ENCODE measurements at places on chromosomes 1 and 21.

- DNase-seq = peak; percentile 26
Observed at GRCh38 chr1:157154291-157154690, 16.1 kb upstream of the ETV3 start.

DNA sequence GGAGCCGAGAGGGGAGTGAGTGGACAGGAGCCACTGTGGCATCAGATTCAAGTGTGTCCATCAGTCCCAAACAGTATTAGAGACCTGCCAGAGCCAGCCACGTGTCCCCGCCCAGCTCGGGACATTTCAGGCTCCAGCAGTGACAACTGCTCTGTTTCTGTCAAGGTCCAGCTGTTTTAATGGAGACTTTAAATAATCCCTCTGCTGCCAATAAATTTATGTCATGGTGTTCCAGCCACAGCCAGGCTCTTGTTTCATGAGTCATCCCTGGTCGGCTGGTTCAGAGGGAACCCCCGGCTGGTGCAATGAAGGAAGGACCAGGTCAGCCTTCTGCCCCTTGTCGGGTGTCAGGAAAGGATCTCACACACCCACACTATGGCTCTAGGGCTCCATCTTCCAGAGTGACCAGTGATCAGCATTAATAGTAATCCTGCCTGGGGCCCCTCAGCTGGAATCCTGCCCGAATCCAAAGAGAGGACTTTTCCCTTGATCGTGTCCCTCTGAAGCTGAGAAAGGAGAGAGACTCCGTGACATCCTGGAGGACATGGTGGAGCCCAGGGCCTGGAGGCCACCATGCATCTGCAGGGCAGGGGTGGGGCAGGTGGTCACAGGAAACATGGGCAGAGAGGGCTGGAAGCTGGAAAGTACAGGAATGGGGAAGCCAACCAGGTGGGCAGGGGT is 197.3 kb downstream of the MATN1 start:
- no peak for DNase-seq

- DNase-seq = peak; percentile 70
Observed at GRCh38 chr1:76901158-76901767, 34.0 kb downstream of the ST6GALNAC5 start.

DNA sequence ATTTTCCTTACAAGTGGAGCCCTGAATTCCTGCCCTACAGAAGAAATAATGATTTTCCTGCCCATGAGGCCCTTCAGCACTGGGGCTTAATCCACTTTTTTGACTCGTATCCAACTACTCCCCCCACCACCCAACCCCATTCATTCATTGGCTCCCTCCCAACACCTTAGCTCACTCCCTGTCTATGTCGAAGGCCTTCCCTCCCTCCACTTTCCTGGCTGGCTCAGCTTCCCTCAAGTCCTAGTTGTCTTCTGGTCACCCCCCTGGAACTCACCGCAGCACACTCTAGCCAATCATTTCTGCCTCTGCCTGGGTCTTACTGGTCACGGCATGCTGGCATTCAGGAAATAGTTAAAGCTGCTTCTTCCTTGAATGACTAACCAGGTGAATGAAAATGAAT is 118.9 kb downstream of the PGBD5 start:
- no peak for DNase-seq

- no peak for DNase-seq
Observed at GRCh38 chr21:28018213-28018612, 974.5 kb downstream of the LTN1 start.

DNA sequence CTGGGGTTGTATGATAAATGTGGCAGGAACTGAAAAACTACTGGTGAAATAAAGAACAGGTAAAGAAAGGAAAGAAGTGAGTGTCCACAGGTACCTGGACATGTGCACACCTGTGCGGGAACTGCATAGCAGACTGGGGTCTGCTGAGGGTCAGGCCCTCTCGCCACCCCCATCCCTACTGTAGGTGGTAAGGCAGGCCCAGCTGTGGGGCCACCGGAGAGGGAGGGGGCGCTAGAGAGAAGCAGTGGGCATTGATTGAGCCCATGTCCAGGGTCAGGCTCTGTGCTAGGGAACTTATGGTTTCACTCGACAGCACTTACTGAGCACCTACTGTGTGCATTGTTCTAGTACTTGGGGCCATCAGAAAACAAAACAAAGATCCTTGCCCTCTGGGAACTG is 400.5 kb downstream of the MATN1 start:
- no peak for DNase-seq

DNA sequence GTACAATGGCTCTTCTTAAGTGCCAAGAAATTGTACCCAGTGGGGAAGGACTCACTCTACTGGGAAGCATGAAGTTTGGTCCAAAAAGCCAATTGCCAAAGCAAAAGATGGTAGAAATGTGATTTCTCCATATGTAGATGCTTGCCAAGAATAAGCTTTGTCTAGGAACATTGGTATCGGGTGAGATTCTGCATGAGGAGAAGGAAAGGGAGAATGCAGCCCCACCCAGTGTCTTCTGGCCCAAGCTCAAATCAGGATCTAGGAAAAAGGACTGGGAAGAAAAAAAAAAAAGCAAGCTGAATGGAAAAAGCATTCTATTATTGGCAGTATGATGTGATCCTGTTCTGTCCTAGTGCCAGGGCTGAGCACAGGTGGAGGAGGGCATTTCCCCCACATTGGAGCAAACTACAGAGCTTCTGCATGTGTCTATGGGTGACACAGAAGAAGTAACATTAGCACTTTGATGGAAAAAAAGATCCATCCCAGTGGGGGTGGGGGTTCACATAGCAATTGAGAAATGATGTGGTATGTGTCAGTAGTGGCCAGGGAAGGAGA is 226.6 kb downstream of the KCNH1 start:
- no peak for DNase-seq

GRCh38 chr1:18641005-18641941 is 10.6 kb downstream of the PAX7 start:
- DNase-seq = peak; percentile 40

DNA sequence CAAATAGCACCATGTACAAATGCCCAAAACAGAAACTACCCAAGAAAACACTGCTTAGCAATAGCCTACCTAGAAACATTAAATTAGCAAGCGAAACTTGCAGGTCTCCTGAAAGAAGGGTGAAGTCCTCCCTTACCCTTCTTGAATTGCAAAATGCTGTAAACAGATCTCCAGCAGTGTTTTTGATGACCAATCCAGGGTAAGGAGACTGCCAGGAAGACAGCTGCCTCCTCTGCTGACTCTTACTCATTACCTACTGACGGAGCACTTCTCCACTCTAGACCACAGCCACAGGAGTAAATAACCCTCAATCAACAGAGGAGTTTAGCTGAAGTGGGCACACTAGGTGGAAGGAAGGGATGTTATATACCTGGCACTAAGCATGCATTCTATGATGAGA is 32.2 kb upstream of the GADD45A start:
- DNase-seq = no peak

DNA sequence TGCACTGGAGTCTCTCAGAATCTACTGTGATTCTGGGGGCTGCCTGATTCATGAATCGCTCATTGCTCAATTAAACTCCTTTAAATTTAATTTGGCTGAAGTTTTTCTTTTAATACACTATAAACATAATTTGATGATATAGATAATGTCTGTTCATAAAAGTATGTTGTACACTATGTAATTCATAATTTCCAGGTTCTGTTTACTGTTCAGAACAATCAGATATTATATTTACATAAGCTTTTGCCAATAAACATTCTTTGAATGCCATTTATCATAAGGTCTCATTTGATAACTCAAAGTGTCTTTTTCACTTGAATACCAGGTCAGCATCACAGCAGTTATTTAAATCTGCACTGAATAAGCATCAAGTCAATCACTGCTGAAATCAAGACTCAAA is 39.6 kb downstream of the PIGK start:
- no peak for DNase-seq

GRCh38 chr1:63615768-63616420 is 22.7 kb downstream of the PGM1 start:
- peak; percentile 81 for DNase-seq

DNA sequence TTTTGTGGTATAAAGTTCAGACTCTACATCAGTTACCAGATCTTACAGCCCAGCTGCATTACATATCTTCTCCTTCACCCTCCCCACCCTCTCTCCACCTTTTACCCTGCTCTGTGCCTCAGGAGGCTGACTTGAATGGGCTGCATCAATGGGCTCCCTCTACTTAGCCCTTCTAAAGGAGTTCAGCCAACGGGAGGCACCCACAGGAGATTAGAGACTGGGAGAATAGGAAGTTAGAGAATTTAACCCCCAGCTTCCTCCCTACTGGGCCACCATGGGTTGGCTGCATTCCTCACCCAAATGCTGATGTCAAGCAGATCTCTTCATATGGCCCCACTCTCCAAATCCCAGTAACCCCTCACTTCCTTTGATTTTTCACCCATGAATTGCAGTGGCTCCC is 17.1 kb upstream of the DUSP23 start:
- DNase-seq = no peak

- no peak for DNase-seq
Observed at GRCh38 chr1:85451236-85451830, 13.6 kb downstream of the DDAH1 start.

- DNase-seq = no peak
Observed at GRCh38 chr1:39381839-39382238, 109.6 kb upstream of the BMP8A start.

- no peak for DNase-seq
Observed at GRCh38 chr1:55928576-55928975, 650.8 kb downstream of the PLPP3 start.

DNA sequence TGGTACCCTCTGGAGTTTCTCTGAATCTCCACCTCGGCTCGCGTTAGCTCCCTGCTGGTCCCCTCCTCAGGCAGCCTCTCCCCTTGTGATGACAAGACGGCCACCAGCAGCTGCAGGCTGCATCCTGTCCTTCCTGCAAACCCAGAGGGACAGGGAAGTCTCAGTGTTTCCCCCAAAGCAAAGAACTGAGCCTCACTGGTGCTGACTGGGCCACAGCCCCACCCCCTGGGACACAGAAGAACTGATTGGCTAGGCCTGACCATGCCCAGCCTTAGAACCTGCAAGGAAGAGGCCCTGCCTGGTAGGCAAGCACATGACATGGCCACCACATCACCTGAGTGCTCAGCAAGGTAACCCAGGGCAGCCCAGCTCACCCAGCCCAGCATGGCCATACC is 34.6 kb downstream of the TMEM51 start:
- DNase-seq = no peak

DNA sequence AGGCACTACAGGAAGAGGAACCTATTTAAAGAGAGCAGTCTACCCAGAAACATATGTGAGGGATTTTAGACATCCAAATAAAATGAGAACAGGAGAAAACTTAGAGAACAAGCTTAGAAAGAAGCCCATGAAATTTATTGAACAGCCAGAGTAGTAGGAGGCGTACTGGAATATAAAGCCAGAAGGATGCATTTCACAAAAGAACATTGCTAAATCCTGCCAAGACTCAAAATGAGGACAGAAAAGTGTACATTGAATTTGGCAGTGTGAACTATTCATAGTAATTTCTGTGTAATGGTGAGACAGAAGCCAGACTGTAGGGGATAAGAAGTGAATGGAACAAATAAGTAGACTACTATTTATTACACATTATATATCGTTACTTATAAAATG is 22.5 kb downstream of the CEPT1 start:
- DNase-seq = no peak

- DNase-seq = peak; percentile 71
Observed at GRCh38 chr1:240732390-240732789, 120.4 kb upstream of the GREM2 start.

GRCh38 chr1:47682198-47682597 is 244.4 kb downstream of the FOXD2 start:
- no peak for DNase-seq

- DNase-seq = peak; percentile 13
Observed at GRCh38 chr1:54681358-54681757, 34.3 kb upstream of the TTC4 start.

- no peak for DNase-seq
Observed at GRCh38 chr21:21969211-21969610, 971.0 kb downstream of the NCAM2 start.

- no peak for DNase-seq
Observed at GRCh38 chr21:37375866-37376574, 9.4 kb downstream of the DYRK1A start.

DNA sequence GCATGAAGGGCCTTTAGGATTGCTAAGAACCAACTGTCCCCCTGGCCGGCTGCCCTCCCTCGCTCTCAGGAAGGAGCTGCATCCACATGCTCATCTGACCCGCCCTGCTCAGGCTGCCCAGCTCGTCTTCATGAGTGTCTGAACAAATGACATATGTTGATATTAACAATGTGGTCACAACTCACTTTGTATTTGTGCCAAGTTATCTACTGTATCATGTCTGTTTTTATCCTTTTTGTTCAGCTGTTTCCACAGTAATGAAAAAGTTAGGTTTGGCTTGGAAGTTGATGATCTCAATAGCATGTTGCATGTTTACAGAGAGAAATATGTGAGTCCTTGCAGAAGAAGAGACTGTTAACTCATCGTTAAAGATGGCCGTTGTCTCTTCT is 75.1 kb downstream of the PHTF1 start:
- peak; percentile 77 for DNase-seq

DNA sequence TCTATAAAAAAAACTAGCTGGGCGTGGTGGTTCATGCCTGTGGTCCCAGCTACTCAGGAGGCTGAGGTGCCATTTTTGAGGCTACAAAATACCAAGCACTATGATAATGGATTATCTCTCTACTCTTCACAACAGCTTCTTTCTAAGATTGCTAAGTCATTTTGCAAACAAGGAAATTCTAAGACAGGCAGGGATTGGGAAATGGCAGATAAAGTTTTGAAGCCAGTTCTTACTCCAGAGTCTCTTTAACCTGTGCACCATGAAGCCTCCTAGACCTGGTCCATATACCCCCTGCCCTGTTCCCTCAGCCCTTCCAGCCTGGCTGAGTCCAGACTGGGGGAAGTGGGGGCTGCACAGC is 39.5 kb upstream of the DMBX1 start:
- no peak for DNase-seq

DNA sequence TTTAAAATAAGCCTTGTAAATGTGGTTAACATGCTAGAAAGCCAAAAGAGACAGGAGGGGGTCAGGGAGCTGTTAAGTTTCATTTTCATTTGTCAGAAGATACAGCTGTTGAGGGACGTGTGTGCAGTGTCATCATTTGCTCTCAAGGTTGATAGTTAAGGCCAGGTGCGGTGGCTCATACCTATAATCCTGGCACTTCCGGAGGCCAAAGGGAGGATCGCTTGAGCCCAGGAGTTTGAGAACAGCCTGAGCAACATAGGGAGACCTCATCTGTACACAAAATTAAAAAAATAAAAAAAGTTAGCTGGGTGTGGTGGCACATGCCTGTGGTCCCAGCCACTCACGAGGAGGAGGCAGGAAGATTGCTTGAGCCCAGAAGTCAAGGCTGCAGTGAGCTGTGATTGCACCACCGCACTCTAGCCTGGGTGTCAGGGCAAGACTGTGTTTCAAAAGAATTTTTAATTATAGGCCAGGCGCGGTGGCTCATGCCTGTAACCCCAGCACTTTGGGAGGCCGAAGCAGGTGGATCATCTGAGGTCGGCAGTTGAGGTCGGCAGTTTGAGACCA is 22.7 kb downstream of the ZBTB8OS start:
- DNase-seq = no peak

Data from hematopoietic multipotent progenitor cell treated with erythropoietin and hydrocortisone succinate and interleukin-3 and kit ligand, for 6 days (in vitro differentiated cells).